HCT116 (cell line): ENCODE measurements at places on chromosomes 13 and 19. TPM values are rescaled to one million over a fixed set of nuclear protein-coding genes. Genes with fewer than 3 reads are reported as not detected.

- H3K36me3 ChIP-seq, result no peaks in the 10 kb centered on the region
- peaks cover 8% of the 10 kb centered on the region; the same call in 1 of the 2 replicates for H3K4me1 ChIP-seq
- no peak overlapping the region for H3K4me3 ChIP-seq
- H3K27ac ChIP-seq, result no peak overlapping the region
- DNase-seq, result no peak
Observed at GRCh38 chr13:40639221-40639681, 27.2 kb downstream of the FOXO1 start.

GRCh38 chr13:50453188-50453587 lies 390.3 kb downstream of the DLEU7 start:
- H3K27me3 ChIP-seq, result no peaks in the 10 kb centered on the region
- no peaks in the 10 kb centered on the region for H3K4me1 ChIP-seq
- H3K27ac ChIP-seq, result no peak overlapping the region
- no peak overlapping the region for H3K4me3 ChIP-seq
- DNase-seq, result no peak

- H3K4me1 ChIP-seq, result no peaks in the 10 kb centered on the region
- H3K4me3 ChIP-seq, result no peak overlapping the region
- H3K27ac ChIP-seq, result no peak overlapping the region
- H3K36me3 ChIP-seq, result no peaks in the 10 kb centered on the region
- no peaks in the 10 kb centered on the region for H3K27me3 ChIP-seq
Observed at GRCh38 chr19:29757551-29757950, 42.5 kb upstream of the C19orf12 start.

The ZNF93 gene
- not detected for total RNA-seq

- no peak overlapping the region for H3K4me3 ChIP-seq
- no peak overlapping the region for H3K27ac ChIP-seq
- H3K27me3 ChIP-seq, result no peaks in the 10 kb centered on the region
- no peaks in the 10 kb centered on the region for H3K36me3 ChIP-seq
- H3K4me1 ChIP-seq, result no peaks in the 10 kb centered on the region
Observed at GRCh38 chr13:51758691-51759090, 45.3 kb downstream of the DHRS12 start.

DNA sequence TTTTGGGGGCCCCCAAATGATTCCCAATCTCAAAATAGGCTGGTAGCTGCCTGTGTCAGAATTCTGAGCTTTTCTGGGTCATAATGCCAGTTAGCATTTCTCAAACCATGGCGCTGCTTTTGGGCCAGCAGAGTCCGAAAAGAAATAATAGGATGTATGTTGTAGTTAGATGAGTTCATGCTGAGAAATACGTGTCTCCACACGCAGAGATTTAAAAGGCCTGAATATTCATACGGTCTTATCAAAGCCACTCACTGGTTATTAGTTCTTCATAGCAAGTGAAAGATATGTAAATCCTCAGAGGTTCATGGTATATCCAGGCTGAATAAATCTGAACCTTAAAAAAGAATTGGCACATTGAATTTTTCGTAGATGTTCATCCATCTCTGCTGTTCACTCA lies 124.5 kb downstream of the SHISA2 start:
- peaks cover 35% of the 10 kb centered on the region for H3K27me3 ChIP-seq
- H3K27ac ChIP-seq, result no peak overlapping the region
- no peak overlapping the region for H3K4me3 ChIP-seq
- no peaks in the 10 kb centered on the region for H3K36me3 ChIP-seq
- DNase-seq, result no peak
- H3K4me1 ChIP-seq, result no peaks in the 10 kb centered on the region

DNA sequence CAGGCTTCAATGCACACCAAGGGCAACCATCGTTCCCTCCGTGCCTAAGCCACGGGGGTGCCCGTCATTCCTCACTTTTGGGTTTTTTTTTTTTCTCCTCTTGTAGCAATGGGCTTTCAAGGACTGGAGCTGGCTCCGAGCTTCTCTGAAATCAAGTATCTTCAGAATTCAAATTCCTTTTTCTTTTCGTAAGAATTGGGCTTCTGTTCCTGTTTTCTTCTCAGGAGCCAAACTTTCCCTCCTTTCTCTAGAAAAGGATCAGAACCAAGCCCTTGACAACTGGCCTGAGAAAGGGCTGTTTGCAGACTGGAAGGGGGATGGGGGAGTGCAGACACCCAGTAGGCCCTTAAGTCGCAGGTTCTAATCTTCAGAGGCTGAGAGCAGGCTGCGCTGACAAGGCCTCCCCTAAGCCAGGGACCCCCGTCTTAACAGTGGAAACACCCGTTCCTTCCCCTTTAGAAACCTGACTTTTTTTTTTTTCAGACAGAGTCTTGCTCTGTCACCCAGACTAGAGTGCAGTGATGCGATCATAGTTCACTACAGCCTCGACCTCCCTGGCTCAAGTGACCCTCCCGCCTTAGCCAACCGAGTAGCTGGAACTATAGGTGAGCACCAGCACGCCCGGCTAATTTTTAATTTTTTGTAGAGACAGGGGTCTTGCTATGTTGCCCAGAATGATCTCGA lies 51.6 kb downstream of the RFX2 start:
- H3K4me1 ChIP-seq, result peaks cover 4% of the 10 kb centered on the region; the same call in 1 of the 2 replicates
- H3K27me3 ChIP-seq, result no peaks in the 10 kb centered on the region
- no peak overlapping the region for H3K27ac ChIP-seq
- H3K36me3 ChIP-seq, result no peaks in the 10 kb centered on the region
- no peak overlapping the region for H3K4me3 ChIP-seq
